ENCODE measurements at places on chromosomes 2 and 18. TPM values are rescaled to one million over a fixed set of nuclear protein-coding genes. Genes with fewer than 3 reads are reported as not detected.

GRCh38 chr2:89819809-89820208 is 1128.3 kb downstream of the RPIA start:
- no peak for DNase-seq
- H3K36me3 ChIP-seq = no peaks in the 10 kb centered on the region
- no peak overlapping the region for H3K4me3 ChIP-seq
- no peak overlapping the region for H3K27ac ChIP-seq

DNA sequence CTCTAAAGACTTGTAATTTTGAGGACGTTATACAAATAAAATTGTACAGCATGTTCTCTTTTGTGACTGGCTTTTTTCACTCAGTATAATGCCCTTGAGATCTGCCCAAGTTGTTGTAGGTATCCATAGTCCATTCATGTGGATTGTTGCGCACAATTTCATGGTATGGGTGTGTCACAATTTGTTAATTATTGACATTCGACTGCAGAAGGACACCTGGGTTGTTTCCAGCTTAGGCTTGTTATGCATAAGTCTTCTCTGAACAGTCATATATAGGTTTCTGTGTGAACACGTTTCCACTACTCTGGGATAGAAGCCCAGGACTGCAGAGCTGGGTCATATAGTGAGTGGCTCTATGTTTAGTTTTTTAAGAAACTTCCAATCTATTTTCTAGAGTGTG is 800.8 kb upstream of the SALL3 start:
- no peaks in the 10 kb centered on the region for H3K36me3 ChIP-seq
- no peaks in the 10 kb centered on the region for H3K4me1 ChIP-seq
- no peak overlapping the region for H3K27ac ChIP-seq
- no peak for DNase-seq
- H3K4me3 ChIP-seq = no peak overlapping the region
- H3K27me3 ChIP-seq = no peaks in the 10 kb centered on the region

Gene DLGAP1
- 0.07 TPM for total RNA-seq

Gene DLX1
- not detected for total RNA-seq

Gene ANKRD30B
- not detected for total RNA-seq

GRCh38 chr2:190202018-190202417 is 117.6 kb downstream of the HIBCH start:
- no peak overlapping the region for H3K27ac ChIP-seq
- no peak for DNase-seq
- no peaks in the 10 kb centered on the region for H3K4me1 ChIP-seq
- H3K36me3 ChIP-seq = peaks cover 11% of the 10 kb centered on the region

Gene SDC1
- not detected for total RNA-seq

- no peaks in the 10 kb centered on the region for H3K36me3 ChIP-seq
- no peak overlapping the region for H3K27ac ChIP-seq
- H3K4me1 ChIP-seq = no peaks in the 10 kb centered on the region
- H3K27me3 ChIP-seq = no peaks in the 10 kb centered on the region
Observed at GRCh38 chr2:118668431-118669424, 178.7 kb downstream of the EN1 start.

- no peak for DNase-seq
- no peaks in the 10 kb centered on the region for H3K27me3 ChIP-seq
- H3K4me3 ChIP-seq = no peak overlapping the region
- no peaks in the 10 kb centered on the region for H3K4me1 ChIP-seq
Observed at GRCh38 chr2:217743966-217744761, 258.6 kb downstream of the TNS1 start.

Gene XDH
- total RNA-seq = not detected

Gene MOGAT1
- total RNA-seq = not detected

GRCh38 chr2:41968182-41968578 is 79.6 kb upstream of the PKDCC start:
- H3K4me1 ChIP-seq = no peaks in the 10 kb centered on the region
- DNase-seq = no peak
- no peak overlapping the region for H3K27ac ChIP-seq
- H3K4me3 ChIP-seq = no peak overlapping the region
- H3K27me3 ChIP-seq = no peaks in the 10 kb centered on the region
- H3K36me3 ChIP-seq = no peaks in the 10 kb centered on the region

Gene GKN1
- not detected for total RNA-seq

Measured in B cell (primary cell).